ENCODE measurements at places on chromosomes 11 and 22.

DNA sequence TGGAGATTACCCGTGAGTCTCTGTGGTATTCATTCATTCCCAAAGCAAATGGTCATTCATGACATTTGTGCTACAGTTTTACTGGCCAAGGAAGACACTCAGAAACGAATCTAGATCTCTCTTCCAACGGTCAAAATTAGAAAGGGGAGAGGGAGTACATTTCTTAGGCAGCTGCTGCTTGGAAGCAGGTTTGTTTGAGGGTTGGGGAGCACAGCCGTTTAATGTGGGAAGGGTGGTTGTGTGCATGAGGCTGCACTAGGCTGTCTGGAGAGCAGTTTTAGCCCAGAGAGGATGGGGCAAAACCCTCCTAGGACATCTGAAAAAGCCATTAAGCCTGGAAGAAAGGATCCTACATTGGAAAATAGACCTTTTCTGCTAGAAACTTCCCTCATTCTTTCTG, 29.7 kb upstream of the TIMP3 start:
- DNase-seq = no peak

GRCh38 chr11:61683961-61684869, 4.0 kb downstream of the DAGLA start:
- DNase-seq = no peak

DNA sequence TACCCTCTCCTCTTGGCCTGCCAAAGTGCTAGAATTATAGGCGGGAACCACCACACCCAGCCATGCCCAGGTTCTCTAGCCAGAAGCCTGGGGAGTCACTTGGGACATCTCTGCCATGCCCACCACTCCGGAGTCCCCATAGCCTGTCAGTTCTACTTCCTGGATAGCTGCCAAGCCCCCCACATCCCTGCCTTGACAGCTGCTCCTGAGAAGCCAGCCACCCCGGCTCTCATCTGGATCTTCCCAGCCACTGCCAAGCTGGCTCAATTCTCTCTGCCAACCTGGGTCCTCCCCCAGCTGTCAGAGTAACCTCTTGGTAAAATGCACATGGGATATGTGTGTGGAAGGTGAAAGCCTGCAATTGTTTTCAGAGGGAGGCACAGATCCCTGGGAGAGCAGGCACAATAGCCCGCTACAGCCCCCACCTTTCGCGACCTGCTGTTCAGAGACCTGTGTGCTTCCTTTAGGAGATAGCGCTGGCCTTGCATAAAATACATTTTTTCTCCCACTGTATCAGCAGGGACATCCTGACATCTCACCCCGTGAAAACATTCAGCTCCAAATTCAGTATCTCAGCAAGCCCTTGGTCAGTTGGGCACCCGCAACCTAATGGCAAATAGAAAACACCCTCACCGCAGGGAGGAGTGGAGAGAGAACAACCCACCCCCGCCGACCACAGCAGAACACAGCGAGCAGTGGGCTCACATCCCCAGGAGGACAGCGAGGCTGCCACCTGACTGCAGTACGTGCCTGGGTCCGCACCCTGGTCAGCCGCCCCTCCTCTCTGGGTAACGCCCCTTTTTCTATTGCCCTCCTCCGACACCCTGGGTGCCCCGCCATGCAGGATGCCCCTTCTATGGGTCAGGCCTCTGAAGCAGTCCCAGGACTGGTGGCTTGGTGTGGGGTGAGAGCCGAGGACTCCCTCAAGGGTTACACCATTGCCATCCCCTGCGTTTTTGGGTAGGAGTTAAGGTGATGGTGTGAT, 1342.2 kb downstream of the BRD1 start:
- no peak for DNase-seq

GRCh38 chr11:16469968-16470367, 113.6 kb upstream of the SOX6 start:
- DNase-seq = no peak

- no peak for DNase-seq
Measured at GRCh38 chr22:41927813-41928212, 1.2 kb upstream of the TNFRSF13C start.

DNA sequence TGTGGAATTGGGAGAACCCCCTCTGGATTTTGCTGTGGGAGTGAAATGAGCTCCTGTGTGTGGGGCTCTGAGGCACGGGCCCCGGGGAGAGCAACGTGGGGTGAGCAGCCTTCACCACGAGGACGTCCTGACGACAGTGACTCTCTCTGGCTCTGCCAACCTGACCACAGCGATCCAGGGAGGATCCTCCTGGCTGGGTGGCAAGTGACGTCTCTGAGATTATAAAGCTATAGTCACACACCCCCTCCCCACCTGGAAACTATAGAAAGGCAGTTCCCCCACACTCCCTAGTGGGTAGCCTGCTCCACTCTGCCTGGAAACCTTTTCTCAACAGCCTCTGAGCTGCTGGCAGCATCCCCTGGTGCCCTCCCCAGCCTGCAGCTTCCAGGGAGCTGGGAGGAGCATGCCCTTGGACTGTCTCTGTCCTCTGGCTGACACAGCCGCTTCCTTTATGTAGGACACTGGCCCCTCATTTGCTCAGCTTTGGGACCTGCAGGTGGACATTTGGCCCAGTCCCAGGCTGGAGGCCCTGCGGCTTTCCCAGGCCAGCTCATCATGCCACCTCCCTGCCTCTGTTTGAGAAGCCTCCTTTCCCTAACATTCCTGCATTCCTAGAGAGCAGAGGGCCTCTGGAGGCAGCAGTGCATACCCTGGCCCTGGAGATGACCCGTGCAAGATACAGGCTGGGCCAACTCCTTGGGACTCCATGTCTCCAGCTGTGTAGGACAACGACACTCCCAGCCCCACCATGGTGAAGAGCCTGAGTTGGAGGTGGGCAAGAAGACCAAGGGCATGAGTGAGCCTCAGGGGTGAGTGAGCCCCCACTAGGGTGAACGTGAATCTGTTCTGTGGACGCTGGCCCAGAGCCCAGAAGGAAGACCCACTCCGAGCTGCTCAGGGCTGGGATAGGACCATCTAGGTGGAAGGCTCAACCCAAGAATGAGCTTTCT, 314.0 kb downstream of the NTM start:
- DNase-seq = no peak

DNA sequence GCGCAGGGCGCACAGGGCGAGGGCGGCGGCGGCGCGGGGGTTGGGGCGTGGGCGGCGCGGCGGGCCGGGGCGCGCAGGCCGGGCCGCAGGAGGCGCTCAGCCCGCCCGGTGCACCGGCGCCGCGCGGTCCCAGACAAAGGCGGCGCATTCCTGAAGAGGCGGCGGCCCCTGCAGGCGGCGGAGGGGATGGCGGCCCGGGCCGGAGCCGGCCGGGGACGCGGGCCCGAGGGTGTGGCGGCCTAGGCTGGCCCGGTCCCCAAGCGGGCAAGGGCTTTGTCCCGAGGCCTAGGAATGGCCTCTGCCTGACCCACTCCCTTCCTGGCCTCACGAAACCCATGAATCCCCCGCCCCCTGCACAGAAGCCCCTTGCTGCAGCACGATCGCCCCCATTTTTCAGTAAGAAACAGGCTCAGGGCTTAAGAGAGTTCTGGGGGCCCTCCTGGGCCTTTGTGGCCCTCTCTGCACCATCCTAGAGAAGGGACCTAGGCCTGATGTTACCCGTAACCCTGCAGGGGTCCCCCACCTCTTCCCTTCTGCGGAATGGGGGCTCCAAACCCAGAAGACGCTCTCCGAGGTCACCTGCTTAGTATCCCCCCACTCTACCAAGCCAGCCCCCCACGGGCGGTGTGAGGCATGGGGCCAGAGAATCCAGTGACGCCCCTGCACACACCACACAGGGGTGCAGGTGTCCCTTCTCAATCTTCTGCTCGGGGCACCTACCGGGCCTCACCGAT, at the start of gene RTN4R:
Gene RTN4R, minus strand, starts transcription at position 40 of the 734 bp plus-strand sequence. CDS start 226 bp downstream, outside the sequence.
- DNase-seq = peak; percentile 47

GRCh38 chr11:61923166-61924063, 6.0 kb upstream of the RAB3IL1 start:
- DNase-seq = no peak

DNA sequence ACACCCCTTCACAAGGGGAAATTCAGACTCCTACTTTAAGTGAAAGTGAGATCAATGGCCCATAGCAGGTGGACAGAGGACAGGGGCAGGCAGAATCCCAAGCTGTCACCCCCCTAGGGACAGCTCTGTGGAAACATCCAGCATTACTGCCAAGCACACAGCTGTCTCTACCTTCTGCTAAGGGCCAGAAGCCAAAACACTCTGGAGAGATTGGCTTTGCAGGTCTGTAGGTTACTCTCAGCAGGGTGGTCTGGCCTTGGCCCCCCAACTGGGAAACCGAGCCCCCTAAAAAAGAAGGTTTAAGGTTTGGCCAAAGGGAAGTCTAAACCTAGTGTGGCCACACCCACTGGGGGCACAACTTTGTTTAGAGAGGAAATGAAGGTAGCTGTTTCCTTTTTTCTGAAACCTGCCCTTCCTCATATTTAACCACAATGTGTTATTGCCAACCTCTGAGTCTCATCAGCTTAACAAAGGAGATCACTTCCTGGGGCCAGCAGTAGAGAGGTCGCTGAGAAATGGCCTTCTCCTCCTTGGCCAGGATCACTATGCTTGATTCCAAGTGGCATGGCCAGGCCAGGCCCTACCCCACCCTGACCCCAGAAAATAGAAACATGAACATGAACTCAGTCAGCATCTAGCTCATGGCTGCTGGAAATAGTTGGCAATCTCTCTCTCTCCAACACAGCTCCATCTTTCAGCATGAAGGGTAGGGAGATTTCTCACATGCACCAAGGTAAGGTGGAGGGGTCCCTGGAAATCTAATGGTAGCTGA, 25.9 kb upstream of the SCARF2 start:
- DNase-seq = no peak

GRCh38 chr11:107078375-107078774, 60.1 kb upstream of the GUCY1A2 start:
- no peak for DNase-seq

GRCh38 chr22:46444390-46444854, 93.0 kb downstream of the CELSR1 start:
- DNase-seq = no peak

DNA sequence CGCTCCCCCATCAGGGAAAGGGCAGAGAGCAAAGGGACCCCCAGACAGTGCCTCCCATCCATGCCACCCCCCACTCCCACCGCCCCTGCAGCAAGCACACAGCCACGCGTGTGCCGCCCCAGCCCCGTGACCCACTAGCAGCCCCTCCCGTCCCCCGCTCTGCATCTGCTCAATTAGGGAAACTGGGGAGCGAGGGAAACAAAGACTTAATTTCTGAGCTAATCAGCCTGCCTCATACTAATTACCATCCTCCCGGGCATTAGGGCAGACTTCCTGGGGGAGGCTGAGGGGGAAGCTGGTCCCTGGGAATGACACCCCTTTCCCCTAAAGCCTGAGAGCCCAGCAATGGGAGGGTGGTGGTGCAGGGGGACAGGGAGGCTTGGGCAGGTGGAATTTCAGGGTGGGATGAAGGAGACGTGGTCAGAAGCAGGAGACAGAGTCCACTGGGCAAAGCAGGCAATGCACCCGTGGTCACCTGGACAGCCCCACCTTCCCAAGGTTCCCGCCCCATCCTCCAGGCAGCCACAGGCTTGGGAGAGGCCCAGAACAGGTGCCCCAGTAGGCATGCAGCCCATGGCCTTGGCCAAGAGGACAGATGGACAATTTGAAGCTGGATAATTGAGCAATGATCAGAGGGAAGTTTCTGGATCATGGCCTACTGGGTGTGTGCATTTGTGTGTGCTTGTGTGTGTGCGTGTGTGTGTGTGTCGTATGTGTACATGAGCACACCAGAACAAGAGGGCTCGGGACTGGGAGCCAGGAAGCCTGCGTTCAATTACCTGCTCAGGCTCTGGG, 20.6 kb downstream of the ELFN2 start:
- no peak for DNase-seq

- no peak for DNase-seq
Measured at GRCh38 chr11:34636127-34636526, 15.2 kb downstream of the EHF start.

GRCh38 chr11:76174330-76174729, 32.0 kb downstream of the WNT11 start:
- DNase-seq = no peak

DNA sequence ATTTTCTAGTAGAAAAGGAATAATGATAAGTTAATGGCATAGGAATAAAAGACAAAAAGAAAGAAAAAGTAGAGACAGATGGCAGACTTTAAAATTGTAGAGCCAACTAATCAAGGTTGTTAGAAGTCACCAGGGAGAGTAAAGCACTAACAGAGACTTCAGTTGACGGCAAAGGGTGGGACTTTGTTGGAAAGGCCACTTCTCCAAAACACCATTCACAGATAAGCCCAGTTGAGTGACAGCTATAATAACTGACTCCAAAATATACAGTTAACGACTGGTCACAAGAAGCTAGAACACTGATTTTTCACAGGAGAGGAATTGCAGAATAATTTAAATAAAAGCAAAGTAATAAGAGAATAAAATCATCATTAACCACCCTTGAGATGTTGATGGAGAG, 16.0 kb upstream of the SOX6 start:
- DNase-seq = no peak

GRCh38 chr11:99311870-99312269, 291.1 kb downstream of the CNTN5 start:
- no peak for DNase-seq

DNA sequence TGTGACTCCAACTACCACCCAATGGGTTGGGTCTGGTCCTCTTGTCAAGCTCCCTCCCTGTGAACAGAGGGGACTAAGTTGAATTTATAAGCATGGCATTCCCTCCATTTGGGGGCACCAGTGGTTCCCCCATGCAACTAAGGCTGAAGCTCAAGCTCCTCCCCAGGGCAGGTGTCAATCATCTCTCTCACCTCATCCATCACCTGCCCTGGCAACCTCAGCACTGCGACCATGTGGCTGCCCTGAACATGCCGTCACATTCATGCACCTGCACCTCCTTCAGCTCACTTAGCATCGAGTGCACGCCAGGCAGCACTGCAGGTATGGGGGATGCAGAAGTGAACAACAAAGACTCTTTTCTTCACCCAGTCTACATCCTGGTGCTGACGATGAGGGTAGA, 799.3 kb downstream of the TBC1D22A start:
- DNase-seq = no peak

GRCh38 chr22:17167486-17167885, 8.4 kb upstream of the HDHD5 start:
- DNase-seq = no peak

DNA sequence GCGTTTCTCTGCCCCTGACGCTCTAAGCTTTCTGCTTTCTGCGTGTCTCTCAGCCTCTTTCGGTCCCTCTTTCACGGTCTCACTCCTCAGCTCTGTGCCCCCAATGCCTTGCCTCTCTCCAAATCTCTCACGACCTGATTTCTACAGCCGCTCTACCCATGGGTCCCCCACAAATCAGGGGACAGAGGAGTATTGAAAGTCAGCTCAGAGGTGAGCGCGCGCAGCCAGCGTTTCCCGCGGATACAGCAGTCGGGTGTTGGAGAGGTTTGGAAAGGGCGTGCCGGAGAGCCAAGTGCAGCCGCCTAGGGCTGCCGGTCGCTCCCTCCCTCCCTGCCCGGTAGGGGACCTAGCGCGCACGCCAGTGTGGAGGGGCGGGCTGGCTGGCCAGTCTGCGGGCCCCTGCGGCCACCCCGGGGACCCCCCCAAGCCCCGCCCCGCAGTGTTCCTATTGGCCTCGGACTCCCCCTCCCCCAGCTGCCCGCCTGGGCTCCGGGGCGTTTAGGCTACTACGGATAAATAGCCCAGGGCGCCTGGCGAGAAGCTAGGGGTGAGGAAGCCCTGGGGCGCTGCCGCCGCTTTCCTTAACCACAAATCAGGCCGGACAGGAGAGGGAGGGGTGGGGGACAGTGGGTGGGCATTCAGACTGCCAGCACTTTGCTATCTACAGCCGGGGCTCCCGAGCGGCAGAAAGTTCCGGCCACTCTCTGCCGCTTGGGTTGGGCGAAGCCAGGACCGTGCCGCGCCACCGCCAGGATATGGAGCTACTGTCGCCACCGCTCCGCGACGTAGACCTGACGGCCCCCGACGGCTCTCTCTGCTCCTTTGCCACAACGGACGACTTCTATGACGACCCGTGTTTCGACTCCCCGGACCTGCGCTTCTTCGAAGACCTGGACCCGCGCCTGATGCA, at the start of gene MYOD1:
Gene MYOD1, plus strand, starts transcription at position 544 of the 910 bp plus-strand sequence. Its CDS starts 212 bp downstream, at position 756.
- no peak for DNase-seq

Data from H54 (cell line).